Nucleus accumbens (tissue), 56 donors: ENCODE measurements at places on chromosomes 6 and 20.

GRCh38 chr20:58554541-58554940, 39.3 kb upstream of the APCDD1L start:
- no peak for DNase-seq

DNA sequence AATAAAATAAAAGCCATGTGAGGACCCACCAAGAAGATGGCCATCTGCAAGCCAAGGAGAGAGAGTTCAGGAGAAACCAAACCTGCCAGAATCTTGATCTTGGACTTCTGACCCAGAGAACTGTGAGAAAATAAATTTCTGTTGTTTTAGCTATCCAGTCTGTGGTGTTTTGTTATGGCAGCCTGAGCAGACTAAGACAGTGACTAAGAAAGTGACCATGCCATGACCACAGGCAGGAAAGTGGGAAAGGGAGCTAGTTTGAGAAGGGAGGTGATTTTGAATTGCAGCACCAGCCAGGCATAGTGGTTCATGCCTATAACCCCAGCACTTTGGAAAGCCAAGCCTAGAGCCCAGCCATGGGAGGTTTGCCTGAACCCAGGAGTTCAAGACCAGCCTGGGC, 21.9 kb upstream of the C6orf62 start:
- no peak for DNase-seq

DNA sequence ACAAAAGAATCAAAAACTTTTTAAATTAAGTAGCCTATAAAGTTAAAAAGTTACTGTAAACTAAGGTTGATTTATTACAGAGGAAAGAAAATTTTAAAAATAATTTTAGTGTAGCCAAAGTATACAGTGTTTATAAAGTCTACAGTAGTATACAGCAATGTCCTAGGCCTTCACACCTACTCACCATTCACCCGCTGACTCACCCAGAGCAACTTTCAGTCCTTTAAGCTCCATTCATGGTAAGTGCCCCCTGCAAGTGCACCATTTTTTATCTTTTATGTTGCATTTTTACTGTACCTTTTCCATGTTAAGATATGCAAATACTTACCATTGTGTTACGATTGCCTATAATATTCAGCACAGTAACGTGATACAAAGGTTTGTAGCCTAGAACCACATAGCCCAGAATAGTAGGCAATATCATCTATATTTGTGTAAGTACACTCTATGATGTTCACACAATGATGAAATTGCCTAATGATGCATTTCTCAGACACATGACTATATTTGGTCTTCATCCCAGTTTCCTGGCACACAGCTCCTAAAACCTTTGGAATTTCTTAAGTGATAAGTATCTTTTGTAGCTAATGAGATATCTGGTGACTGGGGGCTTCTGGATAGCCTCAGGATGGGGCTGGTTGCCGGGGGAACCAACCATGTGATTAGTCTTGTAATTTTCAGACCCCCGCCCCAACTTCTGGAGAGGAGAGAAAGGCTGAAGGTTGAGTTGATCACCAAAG, 111.0 kb downstream of the MRPL14 start:
- no peak for DNase-seq

- no peak for DNase-seq
Observed at GRCh38 chr6:34143884-34144580, 1.9 kb downstream of the GRM4 start.

GRCh38 chr6:9841886-9842725, 572.8 kb downstream of the TFAP2A start:
- no peak for DNase-seq

- no peak for DNase-seq
Observed at GRCh38 chr20:20000211-20000968, 16.8 kb upstream of the NAA20 start.

GRCh38 chr20:64149809-64150560, 14.3 kb upstream of the MYT1 start:
- no peak for DNase-seq

DNA sequence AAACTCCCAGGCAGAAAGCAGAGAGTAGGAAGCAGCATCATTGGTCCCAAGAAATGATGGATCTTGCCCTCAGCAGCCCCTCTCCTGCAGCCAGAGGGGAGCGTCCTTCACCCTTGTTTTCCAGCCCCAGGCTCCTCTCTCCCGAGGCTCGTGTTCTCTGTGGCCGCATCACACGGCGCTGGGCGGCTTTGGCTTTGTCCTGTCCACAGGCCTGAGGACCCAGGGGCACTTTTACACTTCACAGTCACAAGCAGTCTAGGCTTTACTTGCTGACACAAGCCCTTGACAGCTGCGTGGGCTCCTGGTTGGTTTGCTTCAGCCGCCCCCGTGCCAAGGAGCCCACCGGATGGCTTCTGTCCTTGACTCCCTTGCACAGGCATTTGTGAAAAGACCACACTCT, 175.4 kb upstream of the THBS2 start:
- DNase-seq, result no peak

DNA sequence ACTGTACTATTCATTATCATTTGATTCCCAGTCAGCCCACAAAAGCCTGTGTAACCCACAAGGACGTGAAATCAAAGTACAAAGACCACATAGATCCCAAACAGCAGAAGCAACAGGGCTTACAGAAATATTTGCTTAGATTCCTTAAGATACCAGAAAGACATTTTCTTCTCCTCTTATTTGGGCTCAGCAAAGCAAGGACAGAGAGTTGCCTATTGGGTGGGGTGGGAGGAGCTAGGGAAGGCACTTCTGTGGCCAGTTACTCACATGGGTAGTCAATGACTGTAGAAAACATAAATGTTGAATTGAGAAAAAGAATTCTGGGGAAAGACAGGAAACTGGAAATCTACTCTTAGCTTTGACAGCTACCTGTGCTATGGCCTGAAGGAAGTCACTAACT, 19.8 kb downstream of the PDE7B start:
- DNase-seq, result no peak

DNA sequence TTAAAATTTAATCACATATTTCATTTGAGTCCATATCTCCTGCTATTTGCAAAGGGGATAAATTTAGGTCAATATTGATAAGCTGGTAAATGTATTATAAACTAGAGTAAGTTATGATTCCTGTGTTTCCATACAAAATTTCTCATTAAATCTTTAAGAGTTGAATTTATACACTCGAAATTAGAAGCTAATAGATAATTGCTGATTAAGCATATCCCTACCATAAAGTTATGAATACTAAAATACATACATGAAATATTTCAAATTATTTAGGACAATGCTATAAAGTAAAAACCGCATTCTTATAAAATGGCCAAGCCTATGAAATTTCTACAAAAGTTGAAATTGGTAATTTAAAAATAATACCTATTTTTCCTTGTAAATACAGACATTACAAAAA, 71.5 kb downstream of the FAM184A start:
- DNase-seq, result no peak

DNA sequence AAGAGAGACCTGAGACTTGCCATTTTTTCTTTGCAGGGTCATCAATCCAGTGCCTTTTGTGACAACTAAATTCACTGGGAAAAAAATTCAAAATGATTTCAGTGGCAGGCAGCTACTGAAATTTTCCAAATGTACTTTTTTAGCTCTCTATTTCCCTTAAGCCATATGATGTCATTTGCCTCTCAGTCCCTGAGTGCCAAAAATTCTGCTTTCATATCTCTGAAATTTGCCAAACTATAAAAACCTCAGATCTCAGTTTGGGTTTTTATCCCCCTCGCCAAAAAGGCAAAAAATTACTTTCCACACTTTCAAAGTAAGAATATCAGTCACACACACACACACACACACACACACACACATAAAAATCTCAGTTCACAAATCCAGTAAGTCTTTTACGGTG, 651.3 kb upstream of the ARID1B start:
- no peak for DNase-seq

- no peak for DNase-seq
Observed at GRCh38 chr6:11701573-11701972, 77.0 kb downstream of the ADTRP start.

- DNase-seq, result no peak
Observed at GRCh38 chr6:139482287-139482686, 107.8 kb upstream of the CITED2 start.

DNA sequence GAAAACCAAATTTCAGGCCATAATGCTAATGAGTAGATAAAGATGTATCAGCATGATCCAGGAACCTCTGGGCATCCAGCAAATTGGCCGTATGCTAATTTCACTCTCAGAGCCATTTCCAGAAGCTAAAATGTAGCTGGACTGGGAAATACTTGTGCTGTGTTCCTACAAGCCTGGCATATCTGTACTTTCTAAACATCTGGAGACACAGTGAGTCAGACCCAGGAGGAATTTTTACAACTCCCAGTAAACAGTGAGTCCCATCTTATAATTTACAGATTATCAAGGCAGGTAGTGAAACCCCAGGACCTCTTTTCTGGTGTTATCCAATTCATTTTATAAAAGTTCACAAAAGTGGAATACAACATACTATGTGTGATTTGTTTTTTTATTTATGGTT, 683.0 kb upstream of the ADGRB3 start:
- no peak for DNase-seq

- DNase-seq, result no peak
Observed at GRCh38 chr6:7939864-7940228, 29.3 kb upstream of the TXNDC5 start.

DNA sequence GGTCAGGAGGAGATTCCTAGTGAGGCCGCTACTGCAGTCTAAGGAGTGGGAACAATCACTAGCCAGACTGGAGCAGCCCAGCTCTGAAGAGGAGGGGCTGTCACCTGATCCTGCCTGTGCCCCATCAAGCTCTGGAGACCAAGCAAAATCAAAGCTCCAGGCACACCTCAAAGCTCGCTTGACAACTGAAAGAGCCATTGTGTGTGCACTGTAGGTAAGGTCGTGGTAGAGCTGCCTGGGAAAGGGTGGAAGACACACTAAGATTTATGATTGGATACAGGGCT, 58.2 kb downstream of the CSE1L start:
- DNase-seq, result no peak

- no peak for DNase-seq
Observed at GRCh38 chr6:52087498-52087999, at the start of gene PKHD1. Gene PKHD1 (minus strand): TSS chr6:52087613. CDS start chr6:52084933, 2,680 bp downstream.

DNA sequence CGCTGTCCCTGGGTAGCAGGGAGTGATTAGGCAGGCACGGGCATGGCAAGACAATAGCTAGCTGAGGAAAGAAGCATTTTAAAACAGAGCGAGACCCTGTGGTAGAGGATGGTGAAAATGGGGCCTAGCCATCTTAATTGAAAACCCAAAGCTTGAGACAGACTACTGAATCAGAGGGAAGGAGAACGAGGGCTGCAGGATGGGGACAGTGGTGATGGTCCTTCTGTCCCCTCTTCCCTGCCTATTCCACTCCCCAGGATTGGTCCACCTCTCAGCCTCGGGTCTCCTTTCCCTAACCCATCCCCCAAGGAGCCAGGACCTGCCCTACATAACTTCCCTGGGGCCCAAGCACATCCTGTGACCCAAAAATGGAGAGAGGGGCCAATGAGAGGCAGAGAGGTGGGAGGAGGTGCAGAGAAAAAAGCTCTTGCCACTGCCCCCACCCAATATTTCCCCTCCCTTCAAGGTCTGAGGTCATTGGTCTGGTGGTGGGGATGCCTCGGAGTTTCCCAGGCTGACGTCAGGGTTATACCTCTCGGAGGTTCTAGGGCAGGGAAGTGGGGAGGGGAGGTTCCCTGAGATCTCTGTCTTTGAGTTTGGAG, 884 bp upstream of the CUTA start:
- no peak for DNase-seq

DNA sequence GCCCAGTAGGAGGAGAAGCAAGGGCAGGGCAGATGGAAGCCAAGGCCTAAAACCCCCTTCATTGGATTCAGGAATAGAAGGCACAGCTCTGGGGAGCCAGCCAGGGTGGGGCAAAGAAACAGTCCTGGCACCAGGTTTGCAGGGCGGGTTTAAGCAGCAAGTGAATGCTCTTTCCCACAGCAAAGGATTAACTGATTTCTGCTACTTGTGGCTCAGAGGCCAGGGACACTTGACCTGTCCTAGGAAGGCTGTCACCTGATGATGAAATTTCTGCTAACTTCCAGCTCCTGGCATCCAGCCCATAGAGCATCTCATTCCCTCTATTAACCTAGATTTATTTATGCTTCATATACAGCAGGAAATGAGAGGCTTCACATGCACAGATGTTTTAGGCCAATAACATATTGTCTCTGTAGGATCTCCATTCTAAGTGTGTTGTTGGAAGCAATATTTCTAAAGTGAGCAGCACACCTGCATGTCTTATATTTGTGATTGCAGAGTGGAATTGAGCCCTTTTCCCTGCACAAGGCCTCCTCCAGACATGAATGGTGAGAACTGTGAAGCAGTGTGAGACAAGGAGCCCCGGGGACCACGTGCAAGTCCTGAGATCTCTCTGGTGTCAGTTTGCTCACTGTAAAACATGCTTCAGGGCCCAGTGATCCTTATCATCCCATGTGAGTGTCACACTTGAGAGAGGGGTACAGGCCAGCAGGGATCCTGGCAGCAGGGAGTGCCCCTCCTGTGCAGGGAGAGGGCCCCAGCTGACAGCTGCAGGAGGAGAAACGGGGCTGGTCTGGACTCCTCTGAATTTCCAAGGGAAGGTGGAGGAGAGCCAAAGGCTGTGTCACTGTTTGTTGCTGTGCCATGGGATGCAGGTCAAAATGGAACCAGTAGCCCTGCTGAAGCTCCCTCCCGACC, 41.1 kb upstream of the CST5 start:
- no peak for DNase-seq

- no peak for DNase-seq
Observed at GRCh38 chr20:63308218-63308911, 15.4 kb downstream of the COL20A1 start.

DNA sequence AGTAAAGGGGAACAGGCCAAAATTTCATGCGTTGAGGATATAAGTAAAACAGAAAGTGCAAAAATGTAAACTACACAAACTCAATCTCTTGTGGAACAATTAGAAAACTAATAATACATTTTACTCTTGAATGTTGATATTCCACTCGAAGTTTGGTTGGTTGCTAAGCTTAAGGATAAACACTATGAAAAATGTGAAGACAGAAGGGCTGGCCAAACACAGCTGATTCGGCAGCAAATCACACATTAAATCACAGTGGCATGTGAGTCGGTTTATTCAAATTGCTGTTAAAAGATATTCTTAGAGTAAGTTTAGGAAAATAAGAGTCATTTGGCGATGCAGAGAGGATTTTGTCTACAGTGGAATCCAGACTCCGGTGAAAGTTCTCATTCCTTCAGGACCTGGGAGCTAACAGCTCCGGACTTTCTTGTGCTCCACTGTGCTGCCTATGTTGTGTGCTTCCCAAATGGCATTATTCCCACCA, 1.4 kb upstream of the EPM2A start:
- DNase-seq, result no peak
